Smooth muscle cell of trachea (primary cell): ENCODE measurements at places on chromosomes 5 and 9. TPM values are rescaled to one million over a fixed set of nuclear protein-coding genes. Genes with fewer than 3 reads are reported as not detected.

Gene SRD5A1
- total RNA-seq: 14.8 and 49.6 TPM in 2 replicates

Gene KIF4B
- total RNA-seq: 0.15 and 0.17 TPM in 2 replicates

Gene PCDHA9
- total RNA-seq: under 0.01 TPM in 2 replicates

Gene ABLIM3
- 23.1 and 42.5 TPM in 2 replicates for total RNA-seq

Gene MARCOL
- not detected in 2 replicates for total RNA-seq

Gene SPINK13
- total RNA-seq: not detected in 2 replicates

Gene SOHLH1
- total RNA-seq: not detected in 2 replicates

Gene ZCCHC10
- 11.9 and 17.0 TPM in 2 replicates for total RNA-seq

Gene NUTM2F
- not detected in 2 replicates for total RNA-seq

Gene KIF27
- 2.3 and 3.8 TPM in 2 replicates for total RNA-seq

Gene GGTA1
- total RNA-seq: not detected in 2 replicates

Gene SH3TC2
- total RNA-seq: 1.5 and 3.3 TPM in 2 replicates

Gene SLCO4C1
- total RNA-seq: not detected in 2 replicates

Gene MTRR
- total RNA-seq: 28.9 and 37.1 TPM in 2 replicates

Gene NR5A1
- total RNA-seq: not detected in 2 replicates

Gene RAD50
- 26.1 and 42.8 TPM in 2 replicates for total RNA-seq

Gene CDHR2
- total RNA-seq: under 0.01 TPM in 2 replicates

Gene GFRA3
- total RNA-seq: not detected in 2 replicates

Gene CEP72
- total RNA-seq: 3.6 and 4.5 TPM in 2 replicates
